ENCODE measurements at places on chromosomes 11 and 22.

- no peak overlapping the region for H3K4me3 ChIP-seq
- H3K4me1 ChIP-seq = no peaks in the 10 kb centered on the region
- H3K27me3 ChIP-seq = no peaks in the 10 kb centered on the region
Measured at GRCh38 chr11:103730131-103730940, 306.1 kb upstream of the DDI1 start.

GRCh38 chr11:117823294-117823945 is 1.1 kb downstream of the FXYD2 start:
- no peaks in the 10 kb centered on the region for H3K36me3 ChIP-seq
- H3K4me3 ChIP-seq = no peak overlapping the region
- peaks cover 27% of the 10 kb centered on the region for H3K4me1 ChIP-seq
- no peaks in the 10 kb centered on the region for H3K27me3 ChIP-seq
- H3K27ac ChIP-seq = peak overlapping the region; percentile 86
- no peak for DNase-seq

DNA sequence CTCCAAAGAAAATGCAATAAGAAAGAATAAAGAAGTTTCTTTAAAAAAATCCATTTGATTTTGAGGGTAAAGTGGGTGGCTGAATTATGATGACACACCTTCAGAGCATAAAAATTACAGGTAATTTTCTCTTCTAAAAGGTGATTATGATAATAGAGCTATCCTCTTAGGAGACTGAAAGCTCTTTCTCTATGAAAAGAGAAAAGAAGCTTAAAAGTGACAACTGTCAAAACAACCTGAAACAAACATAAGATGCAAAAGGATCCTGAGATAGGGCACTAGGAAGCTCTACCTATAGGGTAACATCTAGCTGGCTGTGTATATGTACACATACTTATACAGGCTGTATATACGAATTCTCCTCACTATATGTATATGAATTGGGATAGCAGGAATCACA is 270.2 kb downstream of the GUCY1A2 start:
- DNase-seq = no peak
- H3K27ac ChIP-seq = no peak overlapping the region
- H3K36me3 ChIP-seq = no peaks in the 10 kb centered on the region
- H3K27me3 ChIP-seq = no peaks in the 10 kb centered on the region

DNA sequence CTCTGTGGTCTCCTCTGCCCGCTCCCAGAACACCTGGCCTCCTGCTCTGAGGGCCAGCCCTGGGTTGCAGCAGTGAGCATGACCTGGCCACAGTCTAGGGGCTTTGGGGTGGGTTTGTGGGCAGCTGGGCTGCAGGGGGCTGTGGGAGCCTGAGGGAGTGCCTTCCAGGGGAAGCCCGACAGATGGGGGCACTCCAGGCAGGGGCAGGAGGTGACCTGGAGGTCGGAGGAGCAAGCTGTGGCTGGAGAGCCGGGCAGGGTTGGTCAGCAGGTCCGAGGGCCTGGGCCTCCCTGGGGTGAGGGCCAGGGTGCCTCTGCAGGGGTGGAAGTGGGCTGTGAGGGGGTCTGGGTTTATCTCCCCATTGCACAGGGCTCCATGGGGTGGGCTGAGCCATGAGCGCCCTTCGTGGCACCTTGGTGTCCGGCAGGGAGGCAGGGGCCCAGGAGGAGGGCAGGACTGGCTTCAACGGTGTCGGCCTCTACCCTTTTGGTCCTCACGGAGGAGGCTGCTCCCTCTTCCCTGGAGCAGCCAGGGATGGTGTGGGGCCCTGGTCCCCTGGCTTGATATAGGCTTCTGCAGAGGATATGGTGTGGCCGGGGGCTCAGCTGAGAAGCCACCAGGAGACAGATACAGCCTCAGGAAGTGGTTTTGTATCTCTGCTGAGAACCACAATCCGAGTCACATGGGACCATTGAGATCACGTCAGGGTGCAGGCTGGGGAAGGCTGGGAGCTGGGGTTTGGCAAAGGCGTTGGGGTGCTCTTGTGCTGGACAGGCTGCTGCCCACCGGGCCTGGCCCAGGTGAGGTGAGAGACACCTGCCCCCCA is 22.3 kb downstream of the KCNQ1 start:
- no peaks in the 10 kb centered on the region for H3K36me3 ChIP-seq
- H3K27ac ChIP-seq = no peak overlapping the region
- H3K27me3 ChIP-seq = no peaks in the 10 kb centered on the region
- no peak for DNase-seq

DNA sequence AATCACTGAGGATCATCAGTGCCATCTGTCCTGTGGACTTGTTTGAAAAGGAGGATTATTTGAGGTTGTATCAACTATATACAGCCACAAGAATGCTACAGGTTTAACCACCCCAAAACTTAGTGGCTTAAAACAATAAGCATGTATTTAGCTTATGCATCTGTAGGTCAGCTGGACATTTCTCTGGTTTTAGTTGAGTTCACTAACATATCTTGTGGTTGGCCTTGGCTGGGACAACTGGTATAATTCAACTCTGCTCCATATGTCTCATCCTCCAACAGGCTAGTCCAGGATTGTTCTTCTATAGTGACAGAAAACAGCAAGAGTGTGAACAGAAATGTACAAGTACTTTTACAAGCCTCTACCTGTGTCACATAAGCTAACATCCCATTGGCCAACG is 49.9 kb upstream of the SOX6 start:
- no peak overlapping the region for H3K4me3 ChIP-seq
- no peaks in the 10 kb centered on the region for H3K4me1 ChIP-seq
- no peaks in the 10 kb centered on the region for H3K27me3 ChIP-seq
- no peaks in the 10 kb centered on the region for H3K36me3 ChIP-seq
- no peak for DNase-seq

- peak within 1 kb of the TSS; percentile 62 for H3K27ac ChIP-seq
- DNase-seq = no peak
- H3K4me1 ChIP-seq = peaks cover 25% of the 10 kb centered on the region
- H3K36me3 ChIP-seq = no peaks in the 10 kb centered on the region
Measured at GRCh38 chr22:19714312-19715187, at the start of gene SEPTIN5. Gene SEPTIN5, plus strand, starts transcription at chr22:19714503. Its CDS starts 86 bp downstream, at chr22:19714589.

DNA sequence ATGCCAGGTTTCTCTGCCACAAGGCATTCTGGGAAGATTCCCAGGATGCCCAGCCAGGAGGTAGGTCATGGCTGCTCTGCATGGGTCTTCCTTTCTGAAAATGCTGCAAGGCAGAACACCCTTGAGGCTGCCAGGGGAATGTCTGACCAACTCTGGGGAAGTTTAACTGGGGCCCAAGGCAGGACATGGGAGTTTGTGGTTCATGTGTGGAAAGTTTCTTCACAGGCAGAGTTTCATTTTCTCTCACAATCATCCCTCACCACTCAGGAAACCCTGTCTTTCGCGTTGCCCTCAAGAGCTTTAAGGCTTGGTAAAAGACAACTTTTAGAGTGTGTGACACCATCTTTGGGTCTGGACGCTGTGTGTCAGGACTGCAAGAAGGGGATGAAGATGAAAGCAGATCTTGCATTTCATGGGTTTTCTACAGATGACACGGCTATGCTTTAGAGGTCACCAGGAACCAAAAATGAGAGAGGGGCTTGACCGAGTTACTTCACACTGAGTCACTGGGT is 133.5 kb downstream of the CD44 start:
- no peaks in the 10 kb centered on the region for H3K27me3 ChIP-seq
- no peaks in the 10 kb centered on the region for H3K36me3 ChIP-seq
- no peak for DNase-seq

DNA sequence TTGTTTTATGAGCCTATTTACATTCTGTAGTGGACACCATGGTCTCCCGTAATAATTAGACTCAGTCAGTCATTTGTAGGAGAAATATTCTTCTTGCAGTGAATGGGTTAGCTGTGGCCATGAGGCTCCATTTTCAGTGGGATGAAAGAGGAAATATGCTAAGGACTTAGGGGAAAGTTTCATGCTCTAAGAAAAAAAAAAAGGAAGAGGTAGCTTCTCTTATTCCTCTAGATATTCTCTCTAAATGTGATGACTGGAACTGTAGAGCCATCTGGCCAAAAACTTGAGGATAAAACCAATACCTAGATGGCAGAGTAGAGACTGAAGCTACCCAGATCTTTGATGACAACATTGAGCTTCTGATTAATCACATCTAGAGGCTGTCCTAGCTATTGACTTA is 75.8 kb upstream of the SESN3 start:
- no peaks in the 10 kb centered on the region for H3K4me1 ChIP-seq
- H3K27me3 ChIP-seq = no peaks in the 10 kb centered on the region
- no peak for DNase-seq
- no peak overlapping the region for H3K4me3 ChIP-seq
- no peaks in the 10 kb centered on the region for H3K36me3 ChIP-seq

- peak within 1 kb of the TSS; percentile 50 for H3K4me3 ChIP-seq
- peaks cover 99% of the 10 kb centered on the region for H3K4me1 ChIP-seq
- DNase-seq = no peak
- peak within 1 kb of the TSS; percentile 84 for H3K27ac ChIP-seq
Measured at GRCh38 chr11:88174709-88175568, at the start of gene RAB38. Gene RAB38, minus strand, starts transcription at chr11:88175443. Its CDS starts 59 bp downstream, at chr11:88175384.

DNA sequence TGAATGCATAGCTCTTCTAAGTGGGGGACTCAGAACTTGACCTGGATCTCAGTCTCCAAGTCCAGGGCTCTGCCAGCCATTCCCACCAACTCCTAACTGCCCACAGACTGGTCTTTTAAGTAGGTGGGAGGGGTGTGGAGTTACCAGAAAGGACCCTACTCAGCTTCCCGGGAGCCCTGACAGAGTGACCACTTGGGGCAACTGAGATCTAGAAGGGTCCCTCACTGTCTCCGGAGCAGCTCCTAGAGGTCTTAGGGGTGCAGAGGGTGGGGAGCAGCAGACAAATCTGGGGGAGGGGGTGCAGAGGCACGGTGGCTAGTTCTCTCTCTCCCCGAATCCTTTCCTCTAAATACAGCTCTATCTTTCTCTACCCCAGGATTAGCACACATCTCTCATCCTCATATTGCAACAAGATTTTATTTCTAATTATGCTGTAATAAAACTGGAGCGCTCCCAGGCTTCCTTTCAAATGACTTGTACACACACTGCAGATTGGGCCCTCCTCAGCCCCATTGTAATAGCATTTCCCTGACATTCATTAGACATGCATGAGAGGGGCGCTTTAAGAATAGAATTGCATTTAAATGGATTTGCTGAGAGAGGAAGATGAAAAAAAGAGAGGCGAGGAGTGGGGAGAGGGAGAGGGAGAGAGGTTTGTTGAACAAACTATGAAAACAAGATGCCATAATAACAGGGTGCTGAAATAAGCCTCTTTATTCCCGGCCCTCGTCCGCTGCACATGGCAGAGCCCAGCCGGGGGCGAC is 219.0 kb downstream of the CEP164 start:
- H3K4me3 ChIP-seq = no peak overlapping the region
- no peaks in the 10 kb centered on the region for H3K36me3 ChIP-seq
- H3K27ac ChIP-seq = no peak overlapping the region
- DNase-seq = no peak

DNA sequence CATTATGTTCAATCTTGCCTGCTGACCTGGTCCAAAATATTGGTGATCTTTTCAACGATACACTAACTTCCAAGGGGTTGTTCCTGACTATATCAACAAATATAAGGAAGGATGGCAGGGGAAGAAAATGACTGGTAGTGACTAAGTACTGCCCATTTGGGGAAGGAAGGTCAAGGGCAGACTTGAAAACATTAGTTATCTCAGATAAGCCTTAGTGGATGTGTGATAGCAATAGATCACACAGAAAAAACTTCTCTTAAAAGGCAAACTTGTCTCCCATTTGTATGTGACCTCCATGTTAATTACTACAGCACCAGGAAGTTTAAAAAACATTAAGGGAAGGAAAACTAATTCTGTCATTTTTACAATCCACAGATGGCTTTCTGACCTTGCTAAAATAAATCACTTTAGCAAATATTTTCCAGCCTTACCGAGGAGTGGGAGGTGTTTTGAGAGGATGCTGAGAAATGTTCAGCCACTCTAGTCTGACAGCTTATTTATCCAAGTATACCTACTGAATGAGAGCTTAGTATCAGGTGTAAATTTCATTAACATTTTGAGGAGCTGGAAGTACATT is 88.2 kb upstream of the DDI1 start:
- H3K27ac ChIP-seq = no peak overlapping the region
- no peak for DNase-seq
- no peaks in the 10 kb centered on the region for H3K27me3 ChIP-seq
- no peaks in the 10 kb centered on the region for H3K4me1 ChIP-seq
- no peak overlapping the region for H3K4me3 ChIP-seq

DNA sequence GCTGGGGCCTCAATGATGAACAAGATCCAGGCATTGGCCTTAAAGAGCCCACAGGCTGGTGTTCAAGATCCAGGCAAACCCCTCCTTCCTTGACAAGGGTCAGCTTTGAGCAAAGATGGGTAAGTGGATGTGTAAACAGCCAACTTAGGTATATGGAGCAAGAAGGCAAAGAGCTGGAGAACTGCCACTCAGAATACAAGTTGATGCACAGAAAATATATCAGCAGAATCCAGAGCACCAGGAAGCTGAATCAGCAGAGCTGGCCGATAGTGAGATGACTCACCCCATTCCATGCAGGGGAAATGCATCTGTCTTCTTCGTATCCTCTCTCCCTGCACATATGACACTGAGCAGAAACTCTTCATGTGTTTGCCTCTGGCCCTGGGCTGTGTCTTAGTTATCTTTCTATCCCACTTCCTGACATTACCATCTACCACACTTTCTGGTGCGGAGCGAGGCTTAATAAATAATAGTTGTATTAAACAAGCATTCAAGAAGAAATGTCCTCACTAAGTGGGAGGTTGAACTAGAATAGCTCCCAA is 57.8 kb downstream of the ENDOD1 start:
- H3K4me3 ChIP-seq = no peak overlapping the region
- DNase-seq = no peak
- H3K27ac ChIP-seq = peak overlapping the region; percentile 3
- no peaks in the 10 kb centered on the region for H3K36me3 ChIP-seq

DNA sequence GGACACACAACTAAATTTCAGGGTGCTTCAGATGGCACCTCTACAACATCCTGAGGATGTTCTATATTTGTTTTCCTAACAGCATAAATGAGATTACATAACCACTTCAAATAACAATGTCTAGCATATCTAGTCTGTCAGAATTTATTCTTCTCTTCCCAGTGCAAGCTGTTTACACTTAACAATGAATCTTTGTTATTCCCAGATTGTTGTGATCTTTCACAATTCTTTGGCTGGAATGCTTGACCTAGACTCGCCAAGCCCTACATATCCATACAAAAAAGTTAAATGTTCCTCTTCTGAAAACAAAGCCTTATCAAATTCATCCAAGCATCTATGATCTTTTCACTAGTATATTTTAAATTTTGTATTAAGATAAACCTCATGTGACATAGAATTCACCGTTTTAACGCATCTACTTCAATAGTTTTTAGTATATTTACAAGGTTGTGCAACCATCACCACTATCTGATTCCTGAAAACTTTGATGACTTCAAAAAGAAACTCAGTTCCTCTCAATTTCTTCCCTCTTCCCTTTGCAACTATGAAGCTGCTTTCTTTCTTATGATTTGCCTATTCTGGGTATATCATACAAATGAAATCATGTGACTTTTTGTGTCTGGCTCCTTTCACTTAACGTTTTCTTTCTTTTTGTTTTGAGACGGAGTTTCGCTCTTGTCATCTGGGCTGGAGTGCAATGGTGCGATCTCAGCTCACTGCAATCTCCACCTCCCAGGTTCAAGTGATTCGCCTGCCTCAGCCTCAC is 61.7 kb upstream of the CHRNA10 start:
- no peaks in the 10 kb centered on the region for H3K4me1 ChIP-seq
- no peak overlapping the region for H3K4me3 ChIP-seq
- DNase-seq = no peak
- peaks cover 22% of the 10 kb centered on the region for H3K36me3 ChIP-seq

- no peak overlapping the region for H3K27ac ChIP-seq
- no peak for DNase-seq
- H3K36me3 ChIP-seq = no peaks in the 10 kb centered on the region
- H3K27me3 ChIP-seq = no peaks in the 10 kb centered on the region
- peaks cover 9% of the 10 kb centered on the region for H3K4me1 ChIP-seq
- H3K4me3 ChIP-seq = no peak overlapping the region
Measured at GRCh38 chr11:108793611-108794010, 128.7 kb downstream of the DDX10 start.

All from esophagus squamous epithelium (tissue), 5 donors.